Cardiac muscle cell (in vitro differentiated cells and primary cell): ENCODE measurements at places on chromosomes 2 and 18. TPM values are rescaled to one million over a fixed set of nuclear protein-coding genes. Genes with fewer than 3 reads are reported as not detected.
A peak's percentile ranks its signal among the peaks of the same experiment; 100 is the strongest.

DNA sequence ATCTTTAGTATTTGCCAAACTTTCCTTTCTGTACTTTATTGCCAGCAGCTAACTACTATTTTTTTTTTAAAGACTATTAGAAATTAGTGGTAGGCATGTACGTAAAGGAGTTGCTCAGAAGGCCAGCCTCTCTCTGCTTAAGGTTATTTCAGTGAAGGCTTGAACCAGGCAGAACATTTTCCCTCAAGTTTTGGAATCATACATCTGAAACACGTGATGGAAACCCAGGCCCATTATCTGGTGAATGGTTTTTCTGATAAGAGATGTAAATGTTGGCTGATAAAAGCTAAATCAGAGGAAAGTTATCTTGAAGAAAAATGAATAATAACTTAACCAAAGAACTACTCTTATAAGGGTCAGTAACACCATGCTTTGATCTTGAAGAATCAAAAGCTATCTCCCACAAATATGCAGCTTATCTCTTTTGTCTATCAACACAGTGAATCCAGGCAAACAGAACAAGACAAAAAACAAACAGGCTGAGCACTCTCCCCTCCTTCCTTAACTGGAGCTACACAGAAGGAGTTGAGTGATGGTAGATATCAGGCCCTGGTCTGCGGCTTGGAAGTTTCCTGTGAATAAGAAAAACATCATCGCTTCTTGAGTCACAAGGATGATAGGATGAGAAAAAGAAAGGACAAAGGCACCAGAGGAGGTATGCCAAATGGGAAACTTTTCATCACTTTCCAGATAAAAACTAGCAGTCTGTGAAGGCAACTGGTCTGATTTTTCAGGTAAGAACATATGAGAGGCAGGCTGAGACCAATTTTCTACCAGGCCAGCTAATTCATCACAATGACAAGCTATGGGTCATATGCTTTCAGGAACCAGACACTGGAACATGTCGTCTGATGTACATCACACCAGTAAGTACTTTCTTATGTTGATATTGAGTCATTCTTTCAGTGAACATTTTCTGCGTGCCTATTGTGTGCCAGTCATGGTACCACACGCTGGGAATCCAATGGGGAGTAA is 88.4 kb upstream of the STK17B start:
- peak; percentile 28 for DNase-seq

- no peak for DNase-seq
Measured at GRCh38 chr2:181348107-181348837, 108.9 kb upstream of the ITGA4 start.

Gene DSG3
- not detected in 2 replicates for total RNA-seq

- DNase-seq: peak; percentile 89
Measured at GRCh38 chr2:28395334-28396061, 2.8 kb downstream of the FOSL2 start.

DNA sequence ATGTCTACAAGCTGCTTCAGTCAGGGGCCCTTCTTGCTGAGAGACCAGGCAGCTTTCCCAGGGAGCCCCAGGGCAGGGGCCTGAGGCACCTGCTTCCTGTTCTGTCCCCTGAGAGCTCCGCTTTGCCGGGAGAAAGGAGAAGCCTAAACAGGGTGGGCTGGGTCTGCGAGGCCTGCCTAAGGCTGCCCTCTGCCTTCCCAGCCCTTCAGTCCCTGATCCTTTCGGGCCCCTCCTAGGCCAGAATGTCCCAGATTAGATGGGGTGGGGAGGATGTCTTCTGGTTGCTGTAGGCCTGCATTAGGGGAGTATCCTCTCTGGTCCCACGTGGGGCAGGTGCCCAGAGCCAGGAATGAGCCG is 72.4 kb downstream of the TGOLN2 start:
- no peak for DNase-seq

- no peak for DNase-seq
Measured at GRCh38 chr18:77140439-77141109, 8.0 kb upstream of the MBP start.

GRCh38 chr2:38600242-38600891 is 2.4 kb downstream of the HNRNPLL start:
- DNase-seq: peak; percentile 40

DNA sequence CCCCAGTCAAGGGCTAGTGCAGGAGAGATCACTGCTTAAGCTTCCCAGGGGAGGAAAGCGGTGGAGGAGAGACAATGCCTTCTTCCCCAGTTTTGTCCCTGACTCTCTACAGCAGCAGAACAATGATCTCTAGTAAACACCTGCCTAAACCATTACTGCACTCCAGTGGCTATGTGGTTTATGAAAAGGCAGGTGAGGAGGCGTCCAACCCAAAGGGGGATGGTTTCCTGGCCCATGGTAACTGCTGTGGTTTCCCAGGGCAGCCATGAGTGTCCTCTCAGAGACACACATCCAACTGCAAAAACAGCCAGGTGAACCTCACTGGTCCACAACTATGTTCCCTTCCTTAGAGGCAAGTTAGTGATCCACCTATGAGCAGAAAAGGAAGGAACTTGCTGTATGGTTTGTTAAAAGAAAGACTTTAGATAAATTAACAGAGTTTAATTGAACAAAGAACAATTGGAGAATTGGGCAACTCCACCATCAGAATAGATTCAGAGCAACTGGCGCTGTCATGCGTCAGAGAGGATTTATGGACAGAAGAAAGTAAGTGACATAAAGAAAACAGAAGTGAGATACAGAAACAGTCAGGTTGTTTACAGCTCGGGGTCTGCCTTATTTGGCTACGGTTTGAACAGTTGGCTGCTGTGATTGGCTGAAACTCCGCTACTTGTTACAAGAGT is 4.8 kb upstream of the TTC39C start:
- no peak for DNase-seq

- peak; percentile 45 for DNase-seq
Measured at GRCh38 chr2:105179469-105180372, 61.8 kb upstream of the GPR45 start.

Gene MC4R
- total RNA-seq: 0.21 and 0.54 TPM in 2 replicates
